Stimulated activated CD8-positive, alpha-beta memory T cell treated with anti-CD3 and anti-CD28 coated beads, Interleukin-7, amount 100 ng/mL, for 24 hours (primary cell): ENCODE measurements at places on chromosomes 13 and 19.

GRCh38 chr19:7489609-7490044 lies 792 bp upstream of the PEX11G start:
- DNase-seq: no peak

GRCh38 chr19:49061000-49061399 lies 3.5 kb upstream of the CGB7 start:
- DNase-seq: no peak

DNA sequence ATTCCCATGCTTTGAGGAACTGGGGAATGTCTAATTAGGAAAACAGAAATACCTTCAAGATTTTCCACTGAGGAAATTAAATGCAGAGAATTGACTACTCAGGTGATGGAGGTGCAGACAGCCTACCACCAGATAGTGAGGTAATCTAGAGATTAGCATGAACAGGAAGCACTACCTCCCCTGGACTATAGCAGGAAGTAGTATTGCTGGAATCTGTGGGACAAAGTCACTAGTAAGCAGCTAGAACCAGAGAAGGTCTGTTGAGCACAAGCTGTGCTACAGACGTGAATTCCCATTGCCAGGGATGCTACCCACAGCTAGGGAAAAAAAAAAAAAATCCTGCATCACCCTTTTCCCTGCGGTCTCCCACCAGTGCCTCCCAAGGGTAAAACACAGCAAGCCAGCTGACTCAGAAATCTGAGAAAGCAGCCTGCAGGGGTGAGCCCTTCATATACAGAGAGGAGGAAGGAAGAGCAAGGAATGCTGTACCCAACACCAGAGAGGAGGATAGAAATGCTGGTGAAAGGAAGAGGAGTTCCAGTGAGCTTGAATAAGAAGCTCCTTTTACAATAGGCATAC lies 10.2 kb downstream of the ENOX1 start:
- DNase-seq: no peak

GRCh38 chr13:79402074-79402635 lies 3.9 kb downstream of the RBM26 start:
- no peak for DNase-seq

DNA sequence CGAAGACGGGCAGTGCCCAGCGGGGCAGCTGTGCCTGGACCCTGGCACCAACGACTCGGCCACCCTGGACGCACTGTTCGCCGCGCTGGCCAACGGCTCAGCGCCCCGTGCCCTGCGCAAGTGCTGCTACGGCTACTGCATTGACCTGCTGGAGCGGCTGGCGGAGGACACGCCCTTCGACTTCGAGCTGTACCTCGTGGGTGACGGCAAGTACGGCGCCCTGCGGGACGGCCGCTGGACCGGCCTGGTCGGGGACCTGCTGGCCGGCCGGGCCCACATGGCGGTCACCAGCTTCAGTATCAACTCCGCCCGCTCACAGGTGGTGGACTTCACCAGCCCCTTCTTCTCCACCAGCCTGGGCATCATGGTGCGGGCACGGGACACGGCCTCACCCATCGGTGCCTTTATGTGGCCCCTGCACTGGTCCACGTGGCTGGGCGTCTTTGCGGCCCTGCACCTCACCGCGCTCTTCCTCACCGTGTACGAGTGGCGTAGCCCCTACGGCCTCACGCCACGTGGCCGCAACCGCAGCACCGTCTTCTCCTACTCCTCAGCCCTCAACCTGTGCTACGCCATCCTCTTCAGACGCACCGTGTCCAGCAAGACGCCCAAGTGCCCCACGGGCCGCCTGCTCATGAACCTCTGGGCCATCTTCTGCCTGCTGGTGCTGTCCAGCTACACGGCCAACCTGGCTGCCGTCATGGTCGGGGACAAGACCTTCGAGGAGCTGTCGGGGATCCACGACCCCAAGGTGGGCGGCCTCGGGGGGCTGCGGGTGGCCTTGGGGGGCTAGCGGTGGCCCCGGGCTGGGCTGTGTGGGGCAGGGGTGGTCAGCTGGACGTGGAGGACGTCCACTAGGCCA lies 4.8 kb downstream of the GRIN3B start:
- DNase-seq: no peak

DNA sequence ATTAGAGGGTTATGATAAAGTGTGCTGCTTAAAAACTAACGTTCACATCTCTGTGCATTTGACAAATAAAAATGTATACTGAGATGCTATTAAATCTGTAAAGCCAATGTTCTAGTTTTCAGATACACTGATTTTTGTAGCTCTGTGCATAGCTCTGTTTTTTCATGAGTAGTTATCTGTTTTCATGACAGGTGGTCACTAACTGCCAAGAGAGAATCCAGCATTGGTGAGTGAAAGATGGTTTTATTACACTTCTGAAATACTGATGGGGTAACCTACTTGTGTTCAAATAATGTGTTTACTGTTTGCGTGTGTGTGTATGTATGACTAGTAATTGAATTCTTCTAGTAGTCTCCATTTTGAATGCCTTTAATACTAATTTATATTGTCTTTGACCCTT lies 29.0 kb downstream of the URI1 start:
- DNase-seq: no peak

- DNase-seq: no peak
Measured at GRCh38 chr13:109881347-109881725, 95.0 kb upstream of the IRS2 start.

DNA sequence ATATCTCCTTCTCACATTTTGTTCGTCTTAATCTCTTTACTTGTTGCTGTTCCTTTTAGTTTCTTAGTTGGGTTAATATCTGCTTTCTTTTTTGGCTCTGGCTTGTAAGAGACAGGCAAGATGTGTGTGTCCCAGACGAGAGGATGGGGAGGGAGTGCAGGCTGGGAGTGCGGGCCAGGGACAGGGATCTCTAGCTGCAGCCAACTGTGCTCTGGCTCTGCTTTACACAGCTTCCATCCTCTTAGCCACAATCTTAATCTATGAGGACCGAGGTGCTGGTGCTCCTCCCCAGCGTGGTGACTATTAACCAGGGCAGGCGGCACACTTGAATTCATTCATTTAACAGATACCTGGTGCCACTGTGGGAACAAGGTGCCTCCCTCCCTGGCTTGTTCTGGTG lies 70.9 kb upstream of the WASF3 start:
- DNase-seq: no peak

DNA sequence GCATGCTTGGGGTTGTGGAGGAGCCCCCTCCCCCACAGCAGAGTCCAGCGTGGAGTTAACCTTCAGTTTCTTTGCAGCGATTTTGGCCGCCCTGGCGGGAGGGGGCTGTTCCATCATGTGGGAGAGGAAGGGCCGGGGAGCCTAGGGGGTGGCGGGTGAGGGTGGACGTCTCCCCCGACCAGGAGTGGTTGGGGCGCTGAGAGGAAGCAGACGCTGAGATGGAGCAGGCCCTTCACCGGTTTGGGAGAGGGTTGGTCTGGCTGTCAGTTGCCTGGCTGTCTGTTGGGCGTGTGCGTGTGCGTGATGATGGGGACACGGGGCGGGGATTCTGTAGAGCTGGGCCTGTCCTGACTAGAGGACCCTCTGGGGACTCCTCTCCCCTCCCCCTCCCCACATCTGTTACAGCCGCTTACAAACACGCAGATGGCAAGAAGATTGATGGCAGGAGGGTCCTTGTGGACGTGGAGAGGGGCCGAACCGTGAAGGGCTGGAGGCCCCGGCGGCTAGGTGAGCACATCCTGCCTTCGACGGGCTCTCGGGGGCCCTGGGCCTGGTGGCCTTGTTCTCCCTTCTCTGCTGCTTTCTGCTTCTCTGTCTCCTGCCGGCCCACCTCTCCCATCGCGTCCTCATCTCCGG lies 9.8 kb upstream of the LIN7B start:
- DNase-seq: no peak

DNA sequence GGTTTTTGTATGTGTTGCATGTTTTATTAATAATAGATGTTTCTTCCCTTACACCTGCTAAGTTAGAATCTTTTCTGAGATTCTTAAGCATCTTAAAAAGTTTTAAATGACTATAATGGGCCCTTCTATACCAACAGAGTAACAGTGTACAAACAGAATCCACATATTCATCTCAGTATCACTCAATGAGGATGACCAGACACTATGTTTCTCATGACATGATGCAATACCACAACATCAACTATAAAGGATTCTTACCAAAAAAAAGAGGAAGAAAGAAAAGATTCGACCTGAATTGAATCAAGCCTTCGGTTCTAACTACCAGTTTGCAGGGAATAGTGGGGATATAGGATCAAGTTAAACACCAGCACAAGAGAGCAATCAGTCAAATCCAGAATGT lies 56.5 kb downstream of the INTS6 start:
- no peak for DNase-seq

- DNase-seq: no peak
Measured at GRCh38 chr19:46718934-46719622, 2.2 kb upstream of the PRKD2 start.

- no peak for DNase-seq
Measured at GRCh38 chr19:56866538-56866937, 26.0 kb upstream of the PEG3 start.

- DNase-seq: no peak
Measured at GRCh38 chr19:7450243-7451223, 38.3 kb downstream of the PEX11G start.

GRCh38 chr19:41886761-41887710 lies 4.1 kb downstream of the ARHGEF1 start:
- DNase-seq: no peak

GRCh38 chr19:12954612-12954962 lies 2.4 kb downstream of the GADD45GIP1 start:
- DNase-seq: no peak

DNA sequence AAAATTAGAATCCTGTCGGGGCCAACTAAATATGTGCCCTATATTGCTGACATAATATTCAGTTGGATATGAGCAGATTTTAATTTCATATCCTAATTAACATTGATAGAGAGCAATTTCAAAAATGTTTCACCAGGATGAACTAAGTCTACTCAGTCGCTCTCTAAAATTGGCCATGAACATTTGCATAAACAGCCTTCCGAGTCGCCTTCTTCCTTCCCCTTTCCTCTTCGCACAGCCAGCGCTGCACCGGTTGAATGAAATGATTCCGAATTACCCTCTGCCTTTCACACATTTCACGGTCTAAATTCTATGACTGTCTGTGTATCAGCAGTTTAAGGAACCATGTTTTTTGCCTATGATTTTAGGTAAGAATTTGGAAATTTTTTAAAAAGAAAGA lies 413.7 kb downstream of the LIG4 start:
- no peak for DNase-seq

DNA sequence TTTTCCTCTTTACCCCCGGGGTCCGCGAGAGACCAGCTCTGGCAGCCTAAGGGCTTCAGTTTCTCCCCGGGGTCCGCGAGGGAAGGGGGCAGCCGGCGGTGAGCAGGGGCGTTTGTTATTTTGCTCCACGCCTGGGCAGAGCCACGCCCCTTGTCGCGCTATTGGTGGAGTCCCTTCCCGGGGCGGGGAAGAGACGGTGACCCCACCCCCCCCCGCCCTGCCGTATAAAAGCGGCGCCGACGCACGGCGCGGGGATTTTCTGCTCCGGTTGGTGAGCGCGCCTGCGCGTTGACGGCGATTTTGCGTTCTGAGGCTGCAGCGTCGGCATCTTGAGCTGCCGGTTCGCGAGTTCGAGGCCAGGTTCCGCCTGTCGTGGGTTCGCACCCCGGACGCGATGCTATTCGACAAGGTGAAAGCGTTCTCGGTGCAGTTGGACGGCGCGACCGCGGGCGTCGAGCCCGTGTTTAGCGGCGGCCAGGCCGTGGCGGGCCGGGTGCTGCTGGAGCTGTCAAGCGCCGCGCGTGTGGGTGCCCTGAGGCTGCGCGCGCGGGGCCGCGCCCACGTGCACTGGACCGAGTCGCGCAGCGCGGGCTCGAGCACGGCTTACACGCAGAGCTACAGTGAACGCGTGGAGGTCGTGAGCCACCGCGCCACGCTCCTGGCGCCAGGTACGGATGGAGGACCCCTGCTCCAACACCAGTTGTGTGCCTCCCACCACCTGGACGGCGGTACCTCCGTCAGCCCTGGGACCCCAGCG lies at the start of gene ARRDC2:
Gene ARRDC2 (plus strand): TSS at position 254 of the 757 bp plus-strand sequence. CDS start 141 bp downstream, at position 395.
- peak; percentile 67 for DNase-seq

DNA sequence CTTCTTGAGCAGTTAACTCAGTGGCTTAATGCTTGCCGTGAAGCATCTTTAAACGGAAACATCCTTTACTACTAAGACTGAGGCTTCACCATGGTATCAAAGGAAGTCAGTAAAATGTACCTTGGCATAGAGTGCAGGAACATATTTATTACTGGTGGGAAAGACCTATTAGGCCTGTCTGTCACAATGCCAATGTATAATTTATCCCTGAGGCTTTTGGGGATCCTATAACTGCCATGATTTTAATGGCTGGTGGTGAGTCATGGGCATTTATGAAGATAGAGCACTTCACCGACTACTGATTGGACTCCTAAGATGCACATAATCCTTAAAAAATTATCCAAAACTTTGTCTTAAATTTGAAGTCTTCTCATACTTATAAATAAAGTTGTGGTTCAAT lies 79.6 kb downstream of the FGF14 start:
- no peak for DNase-seq

DNA sequence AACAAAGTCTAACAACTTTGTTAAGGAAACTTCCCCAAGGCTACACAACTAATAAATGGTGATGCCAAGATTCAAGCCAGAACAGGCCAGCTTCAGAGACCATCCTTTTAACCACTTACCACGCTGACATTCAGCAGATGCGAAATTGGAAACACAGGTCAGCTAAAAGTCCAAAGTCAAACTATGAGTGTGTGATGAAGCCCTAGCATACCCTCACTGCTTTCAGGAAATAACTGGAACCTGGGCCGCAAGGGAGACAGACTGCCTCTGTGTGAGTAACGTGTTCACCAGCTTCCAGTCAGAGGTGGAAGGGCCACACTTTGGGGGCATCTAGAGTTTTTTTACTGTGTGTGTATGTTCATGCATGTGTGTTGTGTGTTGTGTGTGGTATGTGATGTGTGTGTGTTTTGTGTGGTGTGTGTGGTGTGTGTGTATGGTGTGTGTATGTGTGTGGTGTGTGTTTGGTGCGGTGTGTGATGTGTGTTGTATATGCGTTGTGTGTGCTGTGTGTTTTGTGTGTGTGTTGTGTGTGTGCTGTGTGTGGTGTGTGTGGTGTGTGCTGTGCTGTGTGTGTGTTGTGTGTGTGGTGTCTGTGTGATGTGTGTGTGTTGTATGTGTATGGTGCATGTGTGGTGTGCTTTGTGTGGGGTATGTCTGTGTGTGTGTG lies 12.5 kb upstream of the PDX1 start:
- DNase-seq: no peak

DNA sequence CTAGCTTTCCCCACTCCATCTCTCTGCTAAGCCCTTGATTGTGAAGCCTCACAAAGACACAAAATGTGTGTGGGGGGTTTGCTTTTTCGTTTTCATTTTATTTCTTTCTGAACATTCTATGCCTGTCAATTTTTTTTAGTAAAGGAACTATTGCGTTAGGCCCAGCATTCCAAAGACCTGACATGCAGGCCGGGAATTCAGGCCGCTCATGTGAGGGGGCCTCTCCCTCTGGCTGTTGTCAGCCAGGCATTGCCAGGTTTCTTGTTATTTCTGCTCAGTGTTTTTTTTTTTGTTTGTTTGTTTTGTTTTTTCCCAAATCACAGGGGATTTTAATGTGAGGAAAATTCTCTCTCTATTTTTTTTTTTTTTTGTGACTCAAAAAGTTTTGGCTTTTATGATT lies 10.3 kb upstream of the MEDAG start:
- no peak for DNase-seq
